Astrocyte (in vitro differentiated cells and primary cell): ENCODE measurements at places on chromosomes 2 and 18.
A peak's percentile ranks its signal among the peaks of the same experiment; 100 is the strongest.

GRCh38 chr2:175574069-175574468 is 392.6 kb upstream of the ATP5MC3 start:
- no peak for DNase-seq

GRCh38 chr2:50535256-50535655 is 496.7 kb downstream of the NRXN1 start:
- DNase-seq = no peak

DNA sequence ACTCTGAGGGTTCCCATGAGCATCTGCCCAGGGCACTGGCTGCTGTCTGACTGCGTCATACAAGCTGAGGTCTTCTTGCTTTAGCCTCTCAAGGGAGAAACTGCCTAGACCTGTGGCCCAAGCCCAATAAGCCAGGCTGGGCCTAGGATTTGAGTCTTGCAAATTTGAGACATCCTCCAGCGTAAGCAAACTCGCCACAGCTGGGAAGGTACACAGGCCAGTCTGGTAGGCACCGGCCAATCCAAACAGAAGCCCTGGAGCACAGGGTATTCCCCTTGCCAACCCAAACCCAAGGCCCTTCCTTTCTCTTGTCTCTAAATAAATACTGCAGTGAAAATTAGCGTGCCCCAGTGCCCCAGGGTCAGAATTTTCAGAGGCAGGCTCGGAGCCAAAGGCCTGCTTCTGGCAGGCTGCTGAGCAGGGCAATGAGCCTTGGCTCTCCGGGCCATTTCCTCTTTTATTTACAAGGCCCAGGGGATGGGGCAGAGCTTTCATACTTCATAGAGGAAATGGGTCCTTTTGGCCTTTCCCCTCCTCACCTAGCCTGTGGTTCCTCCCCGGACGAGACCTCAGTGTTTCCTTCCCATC is 33.3 kb downstream of the POLR1A start:
- peak; percentile 31 for DNase-seq

- DNase-seq = no peak
These were observed 10.8 kb downstream of the GGCX start for GRCh38 chr2:85550486-85550885.
